ENCODE measurements at places on chromosomes 1 and 21. TPM values are rescaled to one million over a fixed set of nuclear protein-coding genes. Genes with fewer than 3 reads are reported as not detected.

DNA sequence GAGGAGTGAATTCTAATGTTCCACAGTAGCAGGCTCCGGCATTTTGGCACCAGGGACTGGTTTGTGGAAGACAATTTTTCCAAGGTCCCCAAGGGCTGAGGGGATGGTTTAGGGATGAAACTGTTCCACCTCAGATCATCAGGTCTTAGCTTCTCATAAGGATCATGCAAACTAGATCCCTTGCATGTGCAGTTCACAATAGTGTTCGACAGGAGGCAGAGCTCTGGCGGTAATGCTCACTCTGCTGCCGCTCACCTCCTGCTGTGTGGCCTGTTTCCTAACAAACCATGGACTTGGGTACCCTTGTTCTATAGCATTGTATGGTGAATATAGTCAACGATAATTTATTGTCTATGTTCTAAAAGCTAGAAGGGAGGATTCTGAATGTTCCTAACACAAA, 16.6 kb downstream of the CRNN start:
- H3K36me3 ChIP-seq: no peaks in the 10 kb centered on the region
- H3K4me1 ChIP-seq: no peaks in the 10 kb centered on the region
- H3K4me3 ChIP-seq: no peak overlapping the region
- H3K27ac ChIP-seq: no peak overlapping the region
- no peak for DNase-seq

DNA sequence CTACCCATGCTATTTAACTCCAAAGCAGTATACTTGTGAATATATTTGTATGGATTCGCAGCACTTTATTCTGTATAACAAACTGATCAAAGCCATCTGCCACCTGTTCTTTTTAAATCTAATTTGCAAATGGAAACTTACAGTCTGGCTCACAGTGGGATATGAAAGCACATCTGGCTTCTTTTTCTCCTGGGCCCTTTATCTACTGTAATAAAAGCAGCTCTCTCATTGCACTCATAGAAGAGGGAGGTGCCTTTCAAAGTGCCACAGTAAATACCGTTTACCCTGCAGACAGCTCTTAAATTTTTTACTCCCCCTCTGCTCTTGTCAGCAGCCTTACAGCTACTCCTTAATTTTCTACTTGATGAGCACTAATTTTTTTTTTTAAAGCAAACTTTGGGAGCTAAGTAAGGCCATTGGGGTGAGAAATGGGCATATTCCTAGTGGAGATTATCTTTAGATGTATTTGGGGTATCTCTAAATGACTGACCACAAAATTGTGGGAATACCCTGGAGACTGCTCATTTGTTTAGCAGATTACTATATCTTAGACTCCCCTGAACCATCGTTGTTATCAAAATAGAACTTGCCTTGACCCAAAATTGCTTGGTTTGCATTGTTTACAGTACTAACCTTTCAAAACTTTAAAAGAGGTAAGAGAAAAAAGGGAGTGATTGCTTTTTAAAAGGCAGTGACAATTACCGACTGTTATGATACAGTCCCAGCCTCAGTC, 110.1 kb downstream of the VPS13D start:
- no peaks in the 10 kb centered on the region for H3K36me3 ChIP-seq
- no peak overlapping the region for H3K4me3 ChIP-seq
- no peak for DNase-seq
- no peaks in the 10 kb centered on the region for H3K4me1 ChIP-seq
- no peak overlapping the region for H3K27ac ChIP-seq

DNA sequence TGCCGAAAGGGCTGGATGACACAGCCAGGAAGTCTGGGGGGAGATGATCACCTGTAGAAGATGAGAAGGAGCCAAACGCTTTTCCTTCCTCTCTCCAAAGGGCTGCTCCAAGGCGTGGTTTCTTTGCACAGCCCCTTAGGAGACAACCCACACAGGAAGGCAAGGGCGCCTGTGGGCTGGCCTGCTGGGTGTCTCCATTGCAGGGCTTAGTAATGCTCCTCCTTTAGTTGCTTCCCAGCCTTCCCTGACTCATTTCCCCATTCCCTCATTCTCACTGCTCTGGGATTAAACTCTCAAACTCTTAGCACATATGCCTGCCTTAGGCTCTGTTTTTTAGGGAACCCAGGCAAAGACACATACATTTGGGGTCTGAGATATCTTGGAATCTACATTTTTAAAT, 1.7 kb upstream of the CLCA1 start:
- no peaks in the 10 kb centered on the region for H3K4me1 ChIP-seq
- no peak for DNase-seq
- no peaks in the 10 kb centered on the region for H3K36me3 ChIP-seq
- no peaks in the 10 kb centered on the region for H3K27me3 ChIP-seq
- no peak overlapping the region for H3K4me3 ChIP-seq

DNA sequence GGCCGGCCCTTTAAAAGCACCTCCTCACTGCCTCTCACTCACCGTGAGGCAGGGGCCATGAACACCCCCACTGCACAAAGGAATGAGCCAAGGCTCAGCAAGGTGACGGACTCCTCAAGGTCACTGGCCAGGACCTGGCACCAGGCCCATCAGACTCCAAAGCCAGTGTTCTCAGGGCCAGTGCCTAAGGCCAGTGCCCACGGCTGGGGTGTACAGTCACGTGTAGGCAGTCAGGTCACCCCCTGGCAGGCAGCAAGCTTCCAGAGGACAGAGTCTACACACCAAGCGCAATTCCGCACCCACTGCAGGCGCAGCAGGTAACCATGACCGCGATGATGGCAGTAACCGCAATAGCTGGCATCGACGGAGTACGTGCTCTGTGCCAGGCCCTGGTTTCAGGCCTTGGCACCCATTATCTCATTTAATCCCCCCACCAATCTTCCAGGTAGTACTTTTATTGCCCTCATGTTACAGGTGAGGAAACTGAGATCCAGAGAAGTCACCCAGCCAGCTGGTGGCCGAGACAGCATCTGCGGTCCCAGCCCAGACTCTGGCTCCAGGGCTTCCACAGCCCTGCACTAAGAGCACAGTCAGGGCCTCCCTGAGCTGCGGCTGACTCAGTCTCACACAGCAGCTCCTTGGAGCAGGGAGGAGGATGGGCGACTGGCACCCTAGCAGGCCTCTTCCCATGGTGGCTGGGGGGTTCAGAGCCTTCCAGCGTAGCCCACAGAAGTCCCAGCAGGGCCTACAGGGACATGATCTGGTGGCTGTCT, 27.0 kb downstream of the RAP1GAP start:
- H3K4me1 ChIP-seq: peaks cover 12% of the 10 kb centered on the region
- H3K36me3 ChIP-seq: no peaks in the 10 kb centered on the region
- DNase-seq: no peak
- no peak overlapping the region for H3K27ac ChIP-seq
- H3K4me3 ChIP-seq: no peak overlapping the region
- H3K27me3 ChIP-seq: no peaks in the 10 kb centered on the region

DNA sequence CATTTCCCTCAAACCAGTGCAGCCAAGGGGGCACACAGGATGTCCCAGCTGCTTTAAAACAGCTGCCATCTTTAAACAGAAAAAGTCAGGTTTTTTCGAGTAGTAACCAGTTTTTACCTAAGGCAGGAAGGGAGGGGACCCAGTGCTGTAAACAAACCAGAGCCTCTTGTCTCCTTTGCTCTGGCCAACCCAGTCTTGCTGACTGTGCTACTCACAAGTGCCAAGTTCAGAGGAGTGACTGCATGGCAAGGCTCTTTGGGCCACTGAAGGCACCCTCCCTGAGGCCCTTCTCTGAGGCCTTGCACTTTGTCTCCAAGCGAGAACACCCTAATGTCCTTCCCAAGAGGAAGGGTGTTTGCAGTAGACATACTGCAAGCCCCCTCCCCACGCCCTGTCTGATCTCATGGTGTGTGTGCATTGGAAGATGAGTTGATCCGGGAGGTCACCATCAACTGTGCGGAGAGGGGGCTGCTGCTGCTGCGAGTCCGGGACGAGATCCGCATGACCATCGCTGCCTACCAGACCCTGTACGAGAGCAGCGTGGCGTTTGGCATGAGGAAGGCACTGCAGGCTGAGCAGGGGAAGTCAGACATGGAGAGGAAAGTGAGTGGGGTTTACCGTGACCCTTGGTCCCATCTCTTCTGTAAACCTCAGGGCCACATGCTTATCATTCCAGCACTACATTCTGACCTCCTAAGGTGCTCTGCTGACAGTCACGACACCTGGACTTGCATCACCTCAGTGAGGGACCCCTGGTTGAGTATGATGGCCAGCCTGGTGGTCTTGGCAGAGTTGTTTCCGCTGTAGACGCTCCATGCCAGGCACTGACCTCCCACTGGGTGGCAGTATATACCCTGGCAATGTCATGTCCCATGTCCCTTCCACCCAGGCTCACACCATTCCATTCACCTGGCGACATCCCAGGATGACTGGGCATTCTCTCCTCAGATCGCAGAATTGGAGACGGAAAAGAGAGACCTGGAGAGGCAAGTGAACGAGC, 4.7 kb downstream of the DNALI1 start:
- no peak for DNase-seq
- H3K27ac ChIP-seq: no peak overlapping the region
- no peaks in the 10 kb centered on the region for H3K4me1 ChIP-seq
- H3K4me3 ChIP-seq: no peak overlapping the region

GRCh38 chr1:186187601-186188000, 187.5 kb downstream of the TPR start:
- no peaks in the 10 kb centered on the region for H3K36me3 ChIP-seq
- DNase-seq: no peak
- H3K4me3 ChIP-seq: no peak overlapping the region
- H3K4me1 ChIP-seq: no peaks in the 10 kb centered on the region

GRCh38 chr1:25232866-25233784, 823 bp upstream of the SYF2 start:
- H3K36me3 ChIP-seq: no peaks in the 10 kb centered on the region
- H3K4me3 ChIP-seq: peak overlapping the region; percentile 62
- peak overlapping the region; percentile 86 for H3K27ac ChIP-seq
- peak; percentile 53 for DNase-seq

DNA sequence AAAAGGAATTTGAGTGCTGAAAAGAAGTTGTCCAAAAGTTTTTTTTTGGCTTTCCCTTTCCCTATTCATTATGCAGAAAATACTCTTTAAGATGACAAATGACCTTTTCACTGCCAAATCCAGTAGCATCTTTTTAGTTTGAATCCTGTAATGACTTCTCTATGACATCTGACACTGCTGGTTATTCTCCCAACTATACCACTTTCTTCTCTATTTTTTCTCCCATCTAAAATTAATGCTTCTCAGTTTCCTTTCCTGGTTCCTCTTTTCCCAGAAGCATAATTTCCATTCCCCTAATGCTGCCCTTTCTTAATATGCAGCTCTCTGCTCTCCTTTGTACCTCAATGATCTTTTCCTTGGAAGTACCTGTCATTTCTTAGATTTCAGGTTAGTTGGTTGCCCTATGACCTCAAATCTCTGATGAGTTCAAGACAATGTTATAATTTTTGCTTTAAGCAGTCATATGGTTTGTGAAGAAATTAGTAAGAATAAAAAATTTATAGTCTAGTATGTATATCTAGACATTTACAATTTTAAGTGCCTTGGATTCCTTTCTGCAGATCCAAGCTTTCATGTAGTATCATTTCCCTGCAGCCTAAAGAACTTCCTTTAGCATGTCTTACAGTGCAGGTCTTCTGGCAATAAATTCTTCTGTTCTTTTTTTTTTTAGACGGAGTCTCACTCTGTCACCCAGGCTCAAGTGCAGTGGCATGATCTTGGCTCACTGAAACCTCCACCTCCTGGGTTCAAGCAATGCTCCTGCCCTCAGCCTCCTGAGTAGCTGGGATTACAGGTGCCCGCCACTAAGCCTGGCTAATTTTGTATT, 150.8 kb downstream of the CDC42BPA start:
- no peak for DNase-seq
- H3K27me3 ChIP-seq: no peaks in the 10 kb centered on the region
- no peak overlapping the region for H3K4me3 ChIP-seq

- no peaks in the 10 kb centered on the region for H3K36me3 ChIP-seq
- no peaks in the 10 kb centered on the region for H3K27me3 ChIP-seq
- H3K27ac ChIP-seq: no peak overlapping the region
- H3K4me1 ChIP-seq: no peaks in the 10 kb centered on the region
- H3K4me3 ChIP-seq: no peak overlapping the region
Observed at GRCh38 chr1:243497939-243498681, 242.3 kb downstream of the SDCCAG8 start.

DNA sequence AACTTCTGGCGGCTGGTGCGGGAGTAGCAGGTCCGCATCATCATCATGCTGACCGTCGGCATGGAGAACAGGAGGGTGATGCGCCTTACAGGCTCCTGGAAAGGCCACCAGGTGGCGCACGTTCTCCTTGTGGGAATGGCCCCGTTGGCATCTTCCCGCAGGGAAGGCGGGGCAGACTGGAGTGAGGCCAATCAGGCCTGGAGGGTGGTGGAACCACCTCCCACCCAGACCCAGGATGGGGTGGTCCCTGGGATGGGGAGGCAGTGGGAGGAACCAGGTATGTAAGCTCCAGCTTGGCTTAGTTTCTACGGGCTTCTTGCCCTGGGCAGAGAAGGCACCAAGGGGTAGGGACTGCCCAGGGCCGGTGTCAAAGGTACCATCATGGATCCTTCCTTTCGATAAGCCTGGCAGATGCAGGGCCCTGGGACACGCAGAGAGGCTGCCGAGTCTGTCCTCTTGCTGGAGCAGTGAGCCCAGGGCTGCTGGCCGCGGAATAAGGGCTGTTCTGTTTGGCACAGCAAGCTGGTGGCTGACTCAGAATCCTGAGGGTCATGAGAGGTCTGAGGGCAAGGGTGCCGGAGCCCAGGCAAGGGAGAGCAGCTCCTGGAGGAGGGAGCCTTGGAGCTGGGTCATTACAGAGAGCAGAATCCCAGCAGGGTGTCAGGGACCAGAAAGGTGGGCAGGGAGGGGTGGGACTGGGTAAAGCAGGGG, 8.7 kb upstream of the LGR6 start:
- H3K4me1 ChIP-seq: no peaks in the 10 kb centered on the region
- peak; percentile 69 for DNase-seq
- no peak overlapping the region for H3K4me3 ChIP-seq
- no peak overlapping the region for H3K27ac ChIP-seq
- H3K27me3 ChIP-seq: peaks cover 5% of the 10 kb centered on the region

DNA sequence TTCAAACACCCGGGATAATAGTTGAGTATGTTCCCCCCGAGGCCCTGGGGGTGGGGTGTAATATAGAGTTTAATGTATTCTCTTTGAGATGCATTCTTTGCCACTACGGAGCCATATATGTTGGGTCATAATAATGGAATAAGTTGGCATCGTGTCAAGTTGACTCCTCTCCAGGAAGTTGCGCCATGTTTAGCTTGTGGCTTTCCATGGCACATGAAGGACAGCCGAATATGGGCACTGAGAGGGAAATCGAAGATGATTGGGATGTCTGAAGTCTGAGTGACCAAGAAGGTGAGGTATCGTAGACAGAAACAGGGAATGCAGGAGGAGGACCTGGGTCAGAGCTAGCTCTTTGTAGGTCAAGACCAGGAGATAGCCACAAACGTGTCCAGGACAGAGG, 92.6 kb downstream of the PAX7 start:
- H3K36me3 ChIP-seq: no peaks in the 10 kb centered on the region
- no peak overlapping the region for H3K27ac ChIP-seq
- no peak overlapping the region for H3K4me3 ChIP-seq
- no peaks in the 10 kb centered on the region for H3K4me1 ChIP-seq

The PGBD5 gene
- total RNA-seq: 0.55 TPM

The UBIAD1 gene
- total RNA-seq: 22.7 TPM

The NCF2 gene
- total RNA-seq: 2.1 TPM

The RIIAD1 gene
- total RNA-seq: not detected

The ATP6V1G3 gene
- not detected for total RNA-seq
